NCI-H524 (cell line): ENCODE measurements at places on chromosomes 6 and 20.

DNA sequence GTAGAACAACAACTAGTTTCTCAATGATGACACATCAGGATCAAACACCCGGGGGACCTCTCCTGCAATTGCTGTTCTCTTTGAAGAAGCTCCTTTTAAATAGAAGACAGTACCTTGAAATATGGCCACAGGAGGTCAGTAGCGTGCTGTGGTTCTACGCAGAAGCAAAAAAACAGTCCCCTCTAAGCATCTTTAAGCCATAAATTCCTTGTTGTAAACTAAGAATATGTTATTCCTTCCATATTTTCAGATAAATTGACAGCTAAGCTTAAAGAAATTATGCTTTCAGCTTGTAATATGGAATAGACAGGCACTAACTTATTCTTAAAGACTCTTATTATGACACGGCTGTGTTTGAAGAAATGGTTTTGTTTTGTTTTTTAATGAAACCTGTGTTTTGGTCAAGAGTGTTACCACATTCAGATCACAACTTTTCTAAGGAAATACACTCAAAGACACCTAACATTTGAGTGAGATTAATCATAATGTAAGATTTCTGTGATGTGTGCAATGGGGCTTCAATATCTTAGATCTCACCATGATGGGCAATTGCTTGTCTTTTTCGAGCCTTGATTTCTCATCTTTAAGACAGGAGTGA lies 49.7 kb upstream of the IL20RA start:
- peak; percentile 53 for DNase-seq

DNA sequence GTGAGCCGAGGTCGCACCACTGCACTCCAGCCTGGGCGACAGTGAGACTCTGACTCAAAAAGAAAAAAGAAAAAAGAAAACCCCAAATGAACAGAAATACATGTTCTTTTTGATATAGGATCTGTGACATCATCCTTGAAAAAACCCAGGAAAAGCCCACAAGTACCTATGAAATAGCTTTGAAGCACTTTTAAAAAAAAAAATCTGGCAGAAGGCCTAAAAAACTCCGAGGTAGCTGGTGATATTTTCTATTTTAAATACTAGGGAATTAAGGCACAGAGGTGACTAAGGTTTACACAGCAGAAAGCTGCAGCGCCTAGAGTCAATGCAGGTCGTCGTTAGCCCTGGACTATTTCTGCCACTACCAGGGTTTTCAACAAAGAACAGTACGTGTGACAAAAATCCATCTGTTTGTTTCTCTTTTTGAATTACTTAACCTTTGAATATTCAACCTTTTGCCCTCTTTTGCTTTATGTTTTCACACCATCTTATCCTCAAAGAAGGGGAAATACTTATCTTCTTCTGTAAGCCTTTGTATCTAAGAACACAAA lies 39.4 kb upstream of the EEF1A1 start:
- DNase-seq, result no peak

DNA sequence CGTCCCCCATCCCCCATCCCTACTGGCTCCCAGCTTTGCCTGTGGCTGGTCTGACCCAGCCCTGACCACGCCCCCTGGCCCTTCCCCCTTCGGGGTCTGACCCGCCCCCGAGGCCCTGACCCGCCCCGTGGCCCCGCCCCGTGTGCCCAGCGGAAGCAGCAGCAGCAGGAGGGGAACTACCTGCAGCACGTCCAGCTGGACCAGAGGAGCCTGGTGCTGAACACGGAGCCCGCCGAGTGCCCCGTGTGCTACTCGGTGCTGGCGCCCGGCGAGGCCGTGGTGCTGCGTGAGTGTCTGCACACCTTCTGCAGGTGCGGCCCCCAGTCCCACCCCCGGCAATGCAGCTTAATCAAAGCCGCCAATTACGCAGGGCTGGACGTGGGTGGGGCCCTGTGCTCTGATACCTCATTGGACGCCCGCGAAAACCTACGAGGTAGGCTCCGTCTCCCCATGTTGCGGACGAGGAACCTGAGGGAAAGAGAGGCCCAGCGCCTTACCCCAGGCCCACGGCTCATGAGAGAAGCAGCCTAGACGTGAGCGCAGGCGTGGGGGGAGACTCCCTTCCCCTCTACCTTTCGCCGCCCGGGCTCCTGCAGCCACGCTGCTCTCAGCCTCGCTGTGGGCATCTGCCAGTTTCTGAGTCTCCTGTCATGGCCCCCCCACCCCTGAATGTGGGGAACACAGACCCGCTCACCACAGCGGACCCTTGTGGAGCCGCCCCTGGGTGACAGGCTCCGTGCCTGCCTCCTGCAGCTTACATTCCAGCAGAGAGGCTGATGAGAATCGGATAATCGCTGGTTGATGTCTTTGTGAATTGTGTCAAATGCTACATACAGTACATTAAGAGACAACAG lies 12.8 kb downstream of the RBCK1 start:
- DNase-seq, result no peak

DNA sequence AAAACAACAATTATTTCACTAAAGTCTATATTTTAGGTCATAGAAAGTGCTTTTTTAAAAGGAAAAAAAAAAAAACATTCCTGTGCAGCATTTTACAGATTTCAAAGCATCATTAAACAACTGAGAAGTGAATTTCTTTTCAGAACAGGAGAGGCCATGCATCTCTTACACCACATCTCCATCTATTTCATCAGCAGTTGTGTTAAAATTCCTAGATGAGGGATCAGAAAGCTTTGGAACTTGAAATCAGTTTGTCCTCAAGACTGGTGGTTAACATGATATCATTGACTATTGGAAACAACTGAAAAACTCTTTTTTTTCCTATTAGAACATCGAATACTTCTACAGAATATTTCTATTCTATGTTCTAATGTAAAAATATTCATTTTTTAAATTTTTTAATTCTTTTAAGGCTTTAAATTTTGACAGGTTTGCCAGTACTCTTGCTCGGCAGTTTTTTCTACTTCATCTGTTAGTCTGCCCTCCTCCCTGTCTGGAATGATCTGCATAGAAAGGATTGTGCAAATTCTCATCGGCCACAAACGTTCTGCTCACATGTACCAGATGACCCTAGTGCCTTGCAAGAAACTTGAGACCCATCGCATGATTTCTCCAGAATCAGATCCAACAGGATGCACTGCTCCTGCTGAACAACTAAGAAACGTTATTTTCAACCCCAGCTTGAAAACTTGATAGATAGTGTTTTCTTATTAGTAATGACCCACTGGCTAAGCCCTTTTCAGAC lies 411.0 kb upstream of the AGPAT4 start:
- DNase-seq, result no peak

DNA sequence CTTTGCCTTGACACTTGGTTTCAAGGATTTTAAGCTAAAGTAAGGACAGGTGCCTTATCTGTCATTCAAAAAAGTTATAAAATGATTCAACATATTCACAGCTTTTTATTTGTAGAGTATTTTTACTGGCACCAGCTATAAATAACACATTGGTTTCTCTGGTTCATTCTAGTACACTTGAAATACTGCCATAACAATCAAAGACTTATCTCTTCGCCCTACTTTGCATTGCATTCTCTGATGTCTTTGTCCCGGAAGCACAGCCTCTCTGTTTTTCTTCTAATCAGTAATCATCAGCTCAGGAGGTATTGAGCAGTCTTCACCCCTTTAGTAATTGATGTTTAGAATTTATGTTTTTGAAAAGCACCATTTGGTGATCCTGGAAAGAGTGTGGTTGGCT lies 156.4 kb downstream of the PDE10A start:
- no peak for DNase-seq

DNA sequence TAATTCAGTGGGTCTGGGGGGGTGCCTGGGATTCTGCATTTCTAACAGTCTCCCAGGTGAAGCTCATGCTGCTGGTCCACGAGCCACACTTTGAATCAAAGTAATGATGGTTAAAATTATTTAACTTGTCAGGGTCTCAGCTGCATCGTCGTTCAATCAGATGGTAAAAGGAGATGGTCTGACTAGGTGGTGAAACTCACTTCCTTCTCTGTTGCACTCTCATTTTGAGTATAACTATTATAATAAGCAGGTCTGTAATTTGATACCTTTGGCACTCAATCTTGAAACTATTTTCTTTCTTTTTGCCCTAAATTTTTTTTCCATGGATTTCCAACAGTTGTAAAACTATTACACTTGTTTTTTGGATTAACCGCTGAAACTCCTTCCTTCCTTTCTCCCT lies 292.5 kb downstream of the FARS2 start:
- no peak for DNase-seq

DNA sequence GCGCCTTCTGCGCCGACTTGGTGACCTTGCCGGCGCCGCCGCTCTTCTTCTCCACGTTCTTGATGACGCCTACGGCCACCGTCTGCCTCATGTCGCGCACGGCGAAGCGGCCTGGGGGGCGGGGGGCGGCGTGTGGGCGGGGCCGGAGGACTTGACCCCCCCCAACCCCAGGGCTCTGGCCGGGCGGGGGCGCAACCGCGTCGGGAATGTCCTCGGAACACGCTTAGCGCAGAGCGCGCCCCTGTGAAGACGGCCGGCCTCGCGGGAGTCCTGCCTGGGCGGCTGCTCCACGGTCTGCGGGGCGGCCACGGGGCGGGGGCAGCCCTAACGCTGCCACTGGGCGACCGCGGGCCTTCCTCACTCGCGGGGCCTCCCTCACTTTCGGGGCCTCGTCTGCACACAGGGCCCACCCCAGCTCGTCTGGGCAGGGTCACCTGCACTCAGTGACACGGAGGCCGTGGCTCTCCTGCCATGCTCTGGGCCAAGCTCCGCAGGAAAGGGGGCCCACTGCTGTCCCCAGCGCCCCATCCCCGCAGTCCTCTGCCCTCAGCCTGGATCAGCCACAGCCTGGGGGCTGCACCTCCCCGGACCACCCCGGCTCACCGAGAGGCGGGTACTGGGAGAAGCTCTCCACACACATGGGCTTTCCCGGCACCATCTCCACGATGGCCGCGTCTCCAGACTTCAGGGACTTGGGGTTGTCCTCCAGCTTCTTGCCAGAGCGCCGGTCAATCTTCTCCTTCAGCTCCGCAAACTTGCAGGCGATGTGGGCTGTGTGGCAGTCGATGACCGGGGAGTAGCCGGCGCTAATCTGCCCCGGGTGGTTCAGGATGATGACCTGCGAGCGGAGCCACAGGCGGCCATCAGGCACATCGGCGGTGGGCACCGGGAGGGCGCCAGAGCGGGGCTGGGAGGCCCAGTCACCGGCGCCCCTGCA lies 10.3 kb downstream of the EEF1A2 start:
- DNase-seq, result no peak

GRCh38 chr20:53920647-53921245 lies 149.6 kb downstream of the BCAS1 start:
- DNase-seq, result no peak

DNA sequence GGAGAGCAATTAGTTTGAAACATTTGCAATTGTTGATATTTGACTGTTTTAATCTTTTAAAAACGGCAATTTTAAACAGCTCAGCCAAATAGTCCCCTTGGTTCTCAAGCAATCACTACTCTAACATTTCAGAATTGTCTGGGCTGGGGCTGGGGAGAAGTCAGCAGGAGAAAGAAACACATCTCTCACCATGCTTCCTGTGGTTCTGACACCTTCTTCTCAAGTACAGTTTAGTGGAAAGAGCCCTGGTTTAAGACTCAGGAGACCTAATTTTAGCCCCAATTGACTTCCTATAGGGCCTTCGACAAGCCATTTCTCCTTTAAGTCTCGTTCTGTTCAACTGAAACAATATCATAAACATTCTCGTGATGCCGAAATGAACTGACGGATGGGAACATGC lies 168.4 kb upstream of the CDYL start:
- DNase-seq, result no peak

GRCh38 chr20:58877050-58877975 lies 24.8 kb downstream of the GNAS start:
- DNase-seq, result no peak

GRCh38 chr20:58546416-58546711 lies 31.2 kb upstream of the APCDD1L start:
- no peak for DNase-seq

GRCh38 chr20:41380551-41381193 lies 14.1 kb upstream of the EMILIN3 start:
- DNase-seq, result no peak

- DNase-seq, result no peak
Measured at GRCh38 chr6:105400501-105400900, 2.4 kb downstream of the PREP start.

GRCh38 chr6:42610416-42610815 lies 46.6 kb downstream of the UBR2 start:
- no peak for DNase-seq

GRCh38 chr20:20079102-20079784 lies 26.9 kb downstream of the CFAP61 start:
- peak; percentile 70 for DNase-seq

DNA sequence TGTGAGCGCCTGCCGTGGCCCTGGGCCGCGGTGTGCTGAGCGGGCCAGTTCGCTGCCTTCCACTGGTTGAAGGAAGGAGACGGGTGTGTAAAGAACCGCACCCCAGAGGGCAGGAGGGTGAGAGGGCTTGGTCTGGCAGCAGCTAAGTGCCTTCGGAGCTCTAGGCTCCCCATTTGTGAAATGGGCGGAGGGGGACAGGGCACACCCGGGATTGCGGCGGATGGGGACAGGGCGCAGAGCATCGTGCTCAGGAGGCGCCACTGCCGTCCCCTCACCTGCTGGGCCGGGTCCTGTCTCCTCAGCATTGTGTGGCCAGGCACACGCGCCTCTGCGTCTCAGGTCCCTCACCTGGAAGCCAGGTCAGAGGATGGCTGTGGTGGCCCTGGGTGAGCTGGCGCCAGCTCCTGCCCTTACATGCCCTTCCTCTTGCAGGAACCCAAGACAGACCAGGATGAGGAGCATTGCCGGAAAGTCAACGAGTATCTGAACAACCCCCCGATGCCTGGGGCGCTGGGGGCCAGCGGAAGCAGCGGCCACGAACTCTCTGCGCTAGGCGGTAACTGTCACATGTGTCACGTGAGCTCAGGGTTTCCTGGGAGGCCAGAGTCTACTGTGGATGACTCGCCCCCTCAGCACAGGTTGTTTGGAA lies 3.1 kb downstream of the ADRM1 start:
- DNase-seq, result no peak

- DNase-seq, result no peak
Measured at GRCh38 chr6:106752641-106753040, 123.3 kb downstream of the QRSL1 start.

DNA sequence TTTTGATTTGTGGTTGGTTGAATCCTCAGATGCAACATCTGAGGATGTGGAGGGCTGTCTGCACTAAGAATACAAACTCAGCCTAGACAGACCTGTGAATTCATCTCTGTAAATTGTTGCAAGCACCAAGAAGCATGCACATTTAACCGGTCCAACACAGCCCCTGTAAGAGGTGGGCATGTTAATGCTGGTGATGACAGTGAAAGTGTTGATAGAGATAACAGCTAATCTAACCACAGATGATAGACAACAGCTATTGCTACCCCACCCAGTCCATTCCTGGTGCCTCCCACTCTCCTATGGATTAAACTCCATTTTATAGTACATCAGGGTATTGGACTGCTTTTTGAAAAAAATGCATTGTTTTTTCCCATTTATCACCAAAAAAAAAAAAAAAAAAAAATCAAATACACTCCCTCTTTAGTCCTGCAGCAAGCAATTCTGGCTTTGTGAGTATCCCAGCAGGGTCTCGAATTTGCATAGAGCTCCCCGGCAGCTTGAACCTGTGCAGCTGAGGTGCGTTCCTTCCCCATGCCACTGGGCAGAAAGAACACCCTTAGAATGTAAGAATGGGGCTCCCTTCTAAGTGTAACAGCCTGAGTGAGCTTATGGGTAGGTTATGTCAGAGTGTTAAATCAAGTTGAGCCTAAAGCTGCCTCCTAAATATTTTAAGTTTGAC lies 270.9 kb upstream of the JARID2 start:
- DNase-seq, result no peak
